ENCODE measurements at places on chromosomes 4 and X.

GRCh38 chrX:49925176-49925575, 2.8 kb downstream of the CLCN5 start:
- DNase-seq = no peak

- peak; percentile 9 for DNase-seq
These were observed 346.6 kb downstream of the CENPC start for GRCh38 chr4:67198727-67199126.

DNA sequence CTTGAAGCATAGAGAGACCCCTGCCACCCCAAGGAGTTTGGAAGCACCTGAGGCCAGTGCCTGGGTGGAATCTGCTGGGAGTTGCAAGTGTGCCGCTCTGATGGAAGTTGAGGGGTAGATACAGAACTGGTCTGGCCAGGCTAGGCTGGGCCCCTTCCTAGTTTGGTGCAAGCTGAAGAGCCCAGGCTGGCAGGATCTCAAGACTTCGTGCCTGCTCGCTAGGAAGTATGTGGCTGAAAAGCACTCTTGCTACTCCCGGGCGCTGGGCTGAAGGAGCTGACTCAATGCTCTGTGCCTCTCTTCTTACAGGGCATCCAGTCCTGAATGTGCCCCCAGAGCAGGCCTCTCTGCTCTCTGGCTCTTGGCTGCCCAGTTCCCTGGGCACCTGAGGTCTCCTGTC, 51.7 kb upstream of the PJA1 start:
- DNase-seq = no peak

DNA sequence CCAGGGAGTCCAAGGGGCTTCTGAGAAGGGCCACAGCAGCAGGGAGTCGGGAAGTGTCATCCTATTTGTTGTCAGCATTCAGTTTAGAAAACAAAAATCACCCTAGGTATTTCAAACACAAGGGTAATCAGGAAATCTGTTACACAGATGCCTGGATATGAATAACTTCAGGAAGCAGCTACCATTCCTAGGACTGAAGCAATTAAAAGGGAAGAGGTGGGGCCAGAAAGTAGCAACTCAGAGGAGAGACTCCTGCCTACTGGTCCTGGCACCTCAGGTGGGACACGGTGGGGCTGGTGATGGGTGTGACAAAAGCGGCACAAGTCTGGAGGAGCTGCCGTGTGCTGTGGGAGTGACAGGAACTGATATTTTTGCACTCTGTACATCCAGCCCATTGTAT, 107.9 kb downstream of the PDGFRA start:
- DNase-seq = no peak

DNA sequence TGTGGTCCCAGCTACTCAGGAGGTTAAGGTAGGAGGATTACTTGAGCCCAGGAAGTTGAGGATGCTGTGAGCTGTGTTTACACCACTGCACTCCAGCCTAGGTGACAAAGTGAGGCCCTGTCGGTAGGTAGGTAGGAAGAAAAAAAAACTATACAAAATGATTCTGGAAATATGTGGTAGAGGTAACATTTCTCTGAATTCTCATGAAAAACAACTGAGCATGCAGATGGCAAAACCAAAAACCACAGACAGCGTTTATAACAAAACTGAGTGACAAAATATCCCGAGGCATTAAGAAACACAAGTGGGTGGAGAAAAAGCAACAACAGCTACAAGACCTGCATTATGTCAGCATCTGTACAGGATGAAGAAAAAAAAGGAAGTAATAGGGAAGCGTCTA, 211.7 kb downstream of the DLG3 start:
- DNase-seq = no peak

GRCh38 chrX:139559383-139560042, 29.0 kb downstream of the F9 start:
- DNase-seq = peak; percentile 72

DNA sequence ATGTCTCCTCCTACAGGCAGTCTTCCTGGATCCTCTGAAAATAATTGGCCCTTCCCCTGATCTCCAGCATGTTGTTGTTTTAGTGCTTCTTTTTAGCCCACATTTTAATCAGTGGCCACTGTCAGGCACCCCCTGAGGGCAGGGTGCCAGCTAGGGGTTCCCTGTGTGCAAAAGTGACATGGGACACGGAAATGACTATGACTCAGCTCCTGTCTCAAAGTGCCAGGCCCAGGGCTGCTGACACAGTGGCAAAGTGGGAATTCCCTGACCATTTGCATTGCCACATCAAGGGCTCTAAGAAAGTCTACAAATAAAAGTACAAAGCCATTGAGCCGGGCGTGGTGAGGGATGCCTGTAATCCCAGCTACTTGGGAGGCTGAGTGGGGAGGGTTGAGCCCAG, 24.8 kb downstream of the HMX1 start:
- DNase-seq = no peak

DNA sequence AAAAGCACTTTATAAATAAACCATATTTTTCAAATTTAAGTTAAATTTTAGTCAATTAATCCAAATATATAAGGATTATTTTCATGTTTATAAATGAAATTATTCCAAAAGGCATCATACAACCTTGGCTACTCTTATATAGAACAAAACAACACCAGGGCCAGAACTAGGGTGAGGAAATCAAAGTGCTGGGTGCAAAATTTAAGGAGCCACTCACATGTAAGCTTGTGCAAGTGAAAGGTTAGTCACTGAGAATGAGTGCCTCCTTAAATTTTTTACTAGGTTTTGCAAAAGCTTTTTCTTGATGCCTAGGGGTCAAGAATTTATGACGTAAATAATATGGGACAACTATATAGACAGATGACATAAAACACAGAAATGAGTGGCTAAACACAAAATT, 83.4 kb upstream of the COX18 start:
- DNase-seq = peak; percentile 9

GRCh38 chr4:8600686-8601085, 8.1 kb downstream of the CPZ start:
- no peak for DNase-seq

GRCh38 chr4:169188204-169188603, 82.6 kb downstream of the SH3RF1 start:
- no peak for DNase-seq

- DNase-seq = peak; percentile 80
These were observed 237.8 kb upstream of the PGRMC2 start for GRCh38 chr4:128525387-128525786.

- peak; percentile 8 for DNase-seq
These were observed 211.7 kb downstream of the SLC4A4 start for GRCh38 chr4:71550220-71551165.

DNA sequence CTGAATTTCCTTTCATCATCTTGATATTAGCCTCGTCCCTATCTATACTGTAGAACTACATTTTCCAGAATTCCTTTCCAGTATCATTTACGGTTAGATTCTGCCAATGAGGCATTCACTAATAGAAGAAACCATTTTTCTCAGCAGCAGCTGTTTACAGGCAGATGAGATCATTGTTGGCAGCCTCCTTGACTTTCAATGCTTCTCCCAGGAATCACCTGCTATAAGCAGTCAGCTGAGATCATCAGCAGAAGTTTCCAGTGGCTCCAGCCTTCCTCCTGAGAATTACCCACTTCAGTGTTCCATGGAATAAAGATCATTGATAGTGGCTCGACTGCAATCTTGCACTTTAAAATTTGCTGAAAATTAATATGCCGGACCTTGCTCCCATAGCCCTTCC, 157.3 kb upstream of the TET2 start:
- peak; percentile 47 for DNase-seq

- DNase-seq = no peak
These were observed 56.8 kb downstream of the SEPSECS start for GRCh38 chr4:25103418-25103817.

GRCh38 chrX:45843518-45843917, 642.8 kb upstream of the DIPK2B start:
- DNase-seq = no peak

- DNase-seq = peak; percentile 67
These were observed 178.4 kb upstream of the GPRIN3 start for GRCh38 chr4:89486042-89486441.

GRCh38 chrX:38375891-38376290, 23.5 kb downstream of the OTC start:
- DNase-seq = peak; percentile 27

DNA sequence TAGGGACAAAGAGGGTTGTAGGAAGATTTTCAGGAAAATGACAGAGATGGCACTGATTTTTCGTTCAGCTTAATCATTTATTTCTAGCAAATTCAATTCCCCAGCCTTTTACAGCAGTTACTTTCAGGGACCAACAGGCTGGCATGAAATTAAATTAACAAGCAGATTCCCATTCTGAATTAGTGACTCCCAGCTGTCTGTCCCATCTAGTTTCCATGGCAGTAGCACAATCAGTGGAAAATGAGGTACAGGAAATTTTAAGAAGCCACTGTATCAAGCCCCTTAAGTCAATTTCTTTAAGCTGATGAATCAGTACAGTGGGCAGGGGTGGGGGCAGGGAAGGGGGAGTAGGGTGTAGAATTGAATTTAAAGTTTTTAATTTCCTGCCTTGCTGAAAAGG, 121.1 kb upstream of the TEX13C start:
- no peak for DNase-seq

GRCh38 chr4:77581724-77582123, 23.9 kb upstream of the CXCL13 start:
- peak; percentile 52 for DNase-seq

GRCh38 chrX:120664081-120664480, 34.2 kb upstream of the C1GALT1C1 start:
- DNase-seq = peak; percentile 53

DNA sequence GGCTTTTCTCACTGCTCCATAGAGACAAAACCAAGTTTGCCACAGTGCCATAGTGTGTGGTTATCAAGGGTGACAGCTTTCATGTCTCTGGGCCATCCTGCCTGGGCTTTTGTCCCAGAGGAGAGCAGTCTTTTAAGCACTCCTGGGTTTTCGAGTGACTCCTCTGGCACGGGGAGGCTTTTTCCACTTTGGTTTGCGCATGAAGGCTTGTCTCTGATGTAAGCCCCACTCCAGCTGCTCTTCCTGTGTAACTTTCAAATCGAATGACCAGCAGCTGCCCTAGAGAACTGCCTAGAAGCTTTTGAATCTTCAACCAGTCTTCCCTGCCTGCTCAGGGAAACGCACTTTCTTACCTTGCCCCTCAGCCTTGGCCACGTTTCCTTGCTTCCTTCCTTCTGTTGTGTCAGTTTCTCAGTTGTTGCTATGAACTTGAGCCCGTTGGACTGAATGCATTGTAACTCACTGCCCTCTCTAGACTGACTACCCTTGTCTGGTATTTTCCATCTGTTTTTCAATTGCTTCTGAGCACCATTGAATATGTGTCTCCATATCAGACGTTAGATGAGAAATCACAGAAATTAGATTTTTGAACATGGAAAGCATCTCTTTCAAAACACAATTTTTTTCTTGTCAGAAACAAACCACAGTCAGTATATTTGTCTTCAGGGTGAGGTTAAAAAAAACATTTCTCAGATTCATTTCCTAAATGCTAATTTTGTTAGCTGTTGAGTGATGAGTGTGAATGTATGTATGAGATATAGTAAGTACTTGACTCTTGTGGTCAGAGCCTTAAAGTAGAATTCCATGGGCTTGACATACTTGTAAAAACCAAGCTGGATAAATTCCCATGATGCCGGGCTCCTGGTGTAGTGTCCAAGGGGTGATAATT, 45.3 kb downstream of the SLC9A6 start:
- DNase-seq = peak; percentile 63

- peak; percentile 1 for DNase-seq
These were observed 365.7 kb upstream of the CPEB2 start for GRCh38 chr4:14636563-14636962.

- DNase-seq = no peak
These were observed 132.5 kb downstream of the PLS3 start for GRCh38 chrX:115693476-115693875.

- no peak for DNase-seq
These were observed 7.5 kb downstream of the P2RY4 start for GRCh38 chrX:70252491-70252890.
